ENCODE measurements at places on chromosomes 7 and 10.

DNA sequence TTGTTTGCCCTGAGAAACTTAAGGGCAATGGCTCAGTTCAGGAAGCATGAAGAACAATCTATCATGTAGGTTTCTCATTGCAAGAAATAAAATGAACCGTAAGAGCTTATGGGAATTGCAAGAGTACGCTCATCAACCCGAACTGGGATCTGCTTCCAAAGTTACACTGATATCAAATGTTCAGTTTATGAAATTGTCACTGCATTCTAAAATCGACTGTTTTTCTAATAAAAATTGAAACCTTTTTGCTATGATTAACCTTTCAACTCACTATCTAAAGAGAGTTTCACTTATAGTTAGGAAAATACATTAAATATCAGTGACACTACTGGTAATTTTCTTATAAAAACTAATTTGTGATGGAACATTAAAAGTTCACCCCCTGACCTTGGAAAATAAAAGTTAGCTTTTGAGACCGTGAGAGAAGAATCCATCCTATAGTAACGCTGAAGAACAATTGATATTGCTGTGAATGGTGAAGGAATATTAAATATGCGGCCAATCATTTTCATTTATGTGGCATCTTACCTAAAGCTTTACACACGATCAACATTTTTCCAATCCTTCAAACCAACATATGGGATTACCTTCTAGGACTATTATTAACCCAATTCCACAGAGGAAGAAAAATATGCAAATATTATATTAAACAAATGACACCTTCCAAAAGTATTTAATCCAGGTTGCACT, 2.2 kb downstream of the MEOX2 start:
- no peak for DNase-seq

DNA sequence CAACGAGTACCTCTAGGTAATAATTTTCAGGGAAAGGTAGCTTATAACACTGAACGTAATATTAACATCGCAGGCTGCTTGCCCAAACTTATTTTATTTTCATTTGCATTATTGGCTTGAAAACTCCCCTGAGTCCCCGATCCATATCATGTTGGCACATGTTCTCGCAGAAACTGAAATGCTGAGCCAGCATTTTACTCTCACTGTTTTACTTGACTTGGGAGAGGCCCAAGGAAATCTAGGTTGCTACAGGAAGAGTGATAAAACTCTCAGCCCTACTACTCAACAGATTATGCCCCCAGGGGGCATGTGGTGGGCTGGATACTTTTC, 183.5 kb upstream of the HABP2 start:
- DNase-seq = no peak

DNA sequence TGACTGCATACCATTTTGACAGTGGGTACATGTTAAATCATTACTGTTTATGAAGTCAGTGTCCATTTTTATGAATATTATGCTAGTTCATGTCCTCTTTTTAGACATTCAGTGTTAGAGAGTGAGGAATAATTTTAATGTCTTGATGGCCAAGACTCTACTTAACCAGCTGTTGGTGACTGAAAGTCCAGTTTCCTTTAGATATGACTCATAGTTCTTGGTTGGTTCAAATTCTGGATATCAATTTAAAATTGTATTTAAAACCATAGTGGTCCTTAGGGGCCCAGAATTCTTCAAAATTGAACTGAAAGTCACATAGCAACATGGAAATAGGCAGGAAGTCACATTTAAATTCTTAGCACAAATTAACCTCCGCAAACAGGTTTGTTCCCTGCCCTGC, 196.5 kb upstream of the PRPS1L1 start:
- no peak for DNase-seq

GRCh38 chr10:109866995-109867635, 56.2 kb downstream of the XPNPEP1 start:
- DNase-seq = no peak

DNA sequence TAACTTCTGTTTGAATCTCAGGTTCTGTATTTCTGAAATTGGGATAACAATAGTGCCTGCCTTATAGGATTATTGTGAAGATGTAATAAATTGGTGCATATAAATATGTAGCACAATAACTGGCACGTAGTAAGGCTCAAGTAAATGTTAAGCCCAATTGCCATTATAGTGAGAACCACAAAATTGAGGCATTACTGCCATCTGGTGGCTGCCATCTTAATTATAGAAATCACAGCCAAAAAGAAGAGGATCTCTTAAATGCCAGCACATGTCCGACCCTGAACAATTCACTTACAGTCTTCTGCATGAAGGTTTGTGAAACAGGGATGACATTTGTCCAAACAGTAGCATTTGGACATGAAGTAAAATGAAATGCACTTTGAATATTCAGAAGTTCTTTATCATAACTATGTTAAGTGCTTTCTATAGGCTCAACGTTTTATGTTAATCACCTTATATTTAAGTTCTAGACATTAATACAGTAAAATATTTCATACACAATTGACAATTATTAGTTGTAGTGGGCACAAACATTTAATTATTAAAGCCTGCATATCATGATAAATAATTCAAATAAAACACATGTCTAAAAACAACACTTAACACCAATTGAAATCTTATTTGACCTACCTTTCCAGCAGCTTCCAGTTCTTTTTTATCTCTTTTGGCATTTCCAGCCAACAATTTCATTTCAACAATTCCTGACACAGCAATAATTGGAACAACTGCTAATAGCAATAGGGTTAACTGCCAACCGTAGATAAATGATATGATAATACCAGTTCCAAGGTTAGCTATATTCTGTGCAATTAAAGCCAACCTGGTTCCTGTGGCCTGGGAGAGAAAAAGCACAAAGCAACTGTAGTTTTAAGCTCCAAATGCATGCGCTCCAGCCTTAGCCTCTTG, 58.5 kb downstream of the ABCB4 start:
- DNase-seq = no peak

- DNase-seq = no peak
Measured at GRCh38 chr7:151498495-151498894, 21.2 kb downstream of the RHEB start.

GRCh38 chr10:91103384-91104192, 116.9 kb upstream of the PCGF5 start:
- DNase-seq = no peak

- no peak for DNase-seq
Measured at GRCh38 chr7:105712877-105713276, 131.6 kb upstream of the EFCAB10 start.

DNA sequence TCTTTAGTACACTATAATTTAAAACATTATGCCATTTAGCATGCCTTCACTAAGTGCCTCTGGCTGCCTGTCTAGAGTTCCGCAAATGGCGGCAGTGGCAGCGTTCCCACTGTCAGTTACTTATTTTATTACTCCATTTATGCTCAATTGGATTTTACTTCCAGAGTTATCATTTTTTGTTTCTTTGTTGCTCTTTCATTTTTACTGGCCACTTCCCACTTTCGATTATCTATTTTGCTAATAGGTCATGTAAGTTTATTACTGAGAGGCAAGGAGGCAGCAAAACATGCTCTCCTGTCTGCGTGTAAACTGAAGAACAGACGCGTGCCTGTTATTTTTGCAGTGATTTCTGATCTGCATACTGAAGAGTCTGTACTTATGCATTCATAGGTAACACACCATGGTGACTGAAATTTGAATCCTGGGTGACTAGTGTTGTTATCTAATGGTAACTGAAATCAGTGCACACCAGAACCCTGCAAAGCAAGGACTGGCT, 23.1 kb downstream of the KDM7A start:
- no peak for DNase-seq

DNA sequence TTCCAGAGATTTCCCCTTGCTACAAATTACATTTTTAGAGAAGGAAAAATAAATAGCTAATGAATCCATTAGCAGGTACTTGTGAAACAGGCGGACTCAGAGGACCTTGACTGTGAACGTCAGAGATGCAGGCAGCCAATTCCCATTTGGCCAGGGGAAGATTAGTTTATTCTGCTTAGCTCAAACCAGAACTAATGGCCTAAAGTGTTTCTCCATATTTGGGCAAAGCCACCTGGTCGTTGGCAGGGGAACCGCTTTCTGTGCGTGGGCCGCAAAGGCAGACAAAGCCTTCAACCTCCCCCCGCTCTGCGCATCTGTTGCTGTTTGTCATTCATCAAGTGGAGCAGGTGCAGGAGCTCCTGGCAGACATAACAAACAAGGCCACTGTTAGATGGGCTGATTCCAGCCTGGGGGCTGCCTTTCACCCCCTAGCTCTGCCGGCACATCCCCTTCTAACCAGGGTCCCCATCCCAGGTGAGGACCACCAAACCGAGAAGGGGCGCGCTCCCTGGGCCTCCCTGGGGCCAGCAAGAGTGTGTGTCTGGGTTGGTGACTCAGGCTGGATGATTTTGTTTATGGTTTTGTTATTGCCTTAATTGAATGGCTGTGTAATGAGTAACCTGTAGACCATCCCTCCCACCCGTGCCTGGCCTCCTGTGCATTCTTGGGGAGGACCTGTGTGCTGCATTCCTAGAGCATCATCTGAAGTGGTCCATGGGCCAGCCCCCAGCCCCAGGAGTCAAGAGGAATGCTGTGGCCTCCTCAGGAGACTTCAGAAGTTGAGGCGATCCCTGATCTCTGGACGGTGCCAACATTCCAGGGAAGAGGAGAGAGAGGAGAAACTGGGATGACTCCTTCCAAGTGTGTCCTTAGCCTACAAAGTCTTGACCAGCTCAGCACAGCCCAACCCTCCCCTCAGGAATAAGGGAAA, 14.5 kb upstream of the CPA1 start:
- no peak for DNase-seq

GRCh38 chr7:2354939-2355704, 495 bp downstream of the EIF3B start:
- DNase-seq = no peak

- DNase-seq = no peak
Measured at GRCh38 chr10:437698-438490, 251.6 kb downstream of the DIP2C start.

DNA sequence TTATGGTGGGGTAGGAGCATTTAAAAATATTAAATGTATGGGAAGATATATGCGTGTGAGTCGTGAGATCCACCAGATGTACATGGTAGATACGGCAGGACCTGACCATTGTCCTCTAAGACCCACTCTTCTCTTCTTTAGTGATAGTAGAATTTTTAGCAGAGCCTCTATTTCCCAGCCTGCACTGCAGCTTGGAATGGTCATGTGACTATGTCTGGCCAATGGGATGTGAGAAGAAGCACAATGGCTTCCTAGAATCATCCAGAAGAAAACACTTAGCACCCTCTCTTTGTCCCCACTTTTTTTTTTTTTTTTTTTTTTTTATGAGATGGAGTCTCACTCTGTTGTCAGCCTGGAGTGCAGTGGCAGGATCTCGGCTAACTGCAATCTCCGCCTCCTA, 86.6 kb upstream of the CYTH3 start:
- no peak for DNase-seq

DNA sequence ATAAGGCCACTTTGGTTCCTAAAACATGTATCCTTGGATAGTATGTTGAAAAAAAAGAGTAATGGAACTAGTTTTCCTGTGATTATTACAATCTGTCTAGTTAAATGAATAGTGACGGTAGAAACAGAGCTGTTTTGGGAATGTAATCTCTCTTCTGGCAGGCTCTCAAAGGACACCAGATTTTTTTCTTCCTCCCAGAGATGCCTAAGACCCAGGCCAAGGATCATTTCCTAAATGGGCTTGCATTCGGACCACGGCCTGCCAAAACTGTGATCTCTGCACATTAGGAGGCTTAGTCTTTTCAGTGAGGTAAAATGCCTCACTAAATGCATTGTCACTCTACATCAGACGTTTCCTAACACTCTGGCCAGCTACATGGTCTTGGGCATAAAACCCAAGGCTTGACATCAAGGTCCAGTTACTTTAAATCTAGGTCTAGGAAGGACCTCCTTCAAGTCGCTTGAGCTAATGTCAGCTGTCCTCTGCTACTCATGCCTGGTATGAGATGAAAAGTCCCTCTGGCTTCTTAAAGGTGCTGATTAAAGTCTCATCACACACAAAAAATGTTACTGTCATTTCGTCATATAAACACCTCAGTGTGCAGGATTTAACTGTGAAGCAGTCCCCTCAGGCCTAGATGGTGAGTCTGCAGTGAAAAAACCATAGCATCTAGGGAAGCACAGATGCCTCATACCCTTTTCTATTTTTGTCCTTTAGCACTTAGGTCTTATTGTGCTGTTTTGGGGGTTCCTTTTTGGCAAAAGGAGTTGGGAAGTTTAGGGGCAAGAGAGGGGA, 47.7 kb downstream of the DLD start:
- DNase-seq = no peak

DNA sequence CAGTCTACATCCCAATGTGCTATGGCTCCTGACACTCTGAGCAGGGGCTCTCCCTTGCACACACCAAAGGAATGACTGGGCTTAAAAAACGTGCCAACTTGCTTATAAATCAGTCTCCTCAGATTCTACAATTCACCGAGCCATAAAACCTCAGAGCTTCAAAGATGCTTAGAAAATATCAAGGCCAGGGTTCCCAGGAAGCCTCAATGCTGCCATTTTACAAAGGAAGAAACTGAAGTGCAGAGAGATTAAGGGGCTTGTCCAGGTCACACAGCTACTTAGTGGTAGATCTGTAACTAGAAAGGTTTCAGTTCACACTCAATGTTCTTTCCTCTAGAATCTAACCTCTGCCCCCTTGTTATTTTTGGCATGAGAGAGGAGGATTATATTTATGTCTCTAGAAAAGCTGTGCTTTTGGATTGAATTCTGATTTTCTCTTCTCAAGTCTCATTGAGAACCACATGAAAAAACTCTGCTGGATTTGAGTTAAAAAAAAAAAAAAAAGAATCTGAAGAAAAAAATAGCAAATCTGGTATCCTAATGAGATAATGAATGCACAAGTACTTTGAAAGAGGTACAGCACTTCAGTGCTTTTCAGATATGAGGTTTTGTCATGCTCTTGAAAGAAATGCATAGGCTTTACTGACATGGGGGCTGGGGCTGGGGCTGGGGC, 22.3 kb upstream of the TSPAN33 start:
- no peak for DNase-seq

- DNase-seq = no peak
Measured at GRCh38 chr10:120975868-120976225, 124.7 kb downstream of the WDR11 start.

- no peak for DNase-seq
Measured at GRCh38 chr7:93914581-93915066, 6.9 kb upstream of the GNG11 start.

DNA sequence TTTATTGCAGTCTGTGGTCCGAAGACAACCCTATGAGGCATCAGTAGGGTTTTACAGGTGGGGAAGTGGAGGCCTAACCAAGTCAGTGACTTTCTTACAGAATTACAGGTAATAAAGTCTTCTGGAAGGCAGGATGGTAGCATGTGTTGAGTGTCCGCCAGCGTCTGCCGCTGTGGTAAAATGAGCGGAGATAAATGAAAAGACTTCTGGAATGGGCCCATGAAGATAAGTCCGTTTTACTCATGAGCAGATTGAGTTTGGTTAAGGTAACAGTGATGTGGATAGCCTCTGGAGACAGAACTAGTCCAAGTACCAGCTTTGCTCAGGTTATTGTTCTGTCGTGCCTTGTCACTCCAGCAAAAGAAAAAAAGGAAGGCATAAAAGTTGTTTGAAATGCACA, 966 bp downstream of the FBH1 start:
- no peak for DNase-seq
